ENCODE measurements at places on chromosomes 2 and 18.

DNA sequence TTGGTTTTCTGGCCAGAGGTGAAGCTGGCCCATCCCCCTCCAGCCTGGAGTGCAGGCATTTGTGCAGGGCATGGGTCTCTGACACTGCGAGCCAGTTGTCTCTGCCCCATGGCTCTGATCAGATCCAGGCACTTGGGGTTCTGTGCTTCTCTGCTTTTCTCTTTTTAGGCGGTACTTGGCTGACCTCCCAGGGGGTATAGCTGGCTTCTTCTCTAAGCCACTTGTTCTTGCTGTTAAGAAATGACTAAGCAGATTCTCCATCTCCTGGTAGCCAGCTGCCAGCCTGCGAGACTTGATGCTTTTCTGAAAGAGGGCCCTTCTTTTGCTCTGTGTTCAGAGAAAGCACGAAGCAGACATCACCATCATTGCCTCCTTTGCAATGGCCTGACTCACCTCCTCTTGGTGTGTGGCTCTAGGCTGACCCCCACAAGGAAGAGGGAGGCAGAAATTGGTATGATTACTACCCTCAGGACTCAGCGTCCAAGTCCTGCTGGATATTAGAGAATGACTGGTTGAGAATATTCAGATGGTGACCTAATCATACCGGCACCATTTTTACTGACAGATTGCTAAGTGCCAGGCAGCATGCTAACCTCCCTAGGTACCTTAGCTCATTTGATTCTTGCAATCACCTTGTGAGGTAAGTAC, 32.7 kb downstream of the TNP1 start:
- DNase-seq: no peak

GRCh38 chr2:36214691-36215090, 140.9 kb upstream of the CRIM1 start:
- DNase-seq: no peak

GRCh38 chr2:206488053-206488452, 44.7 kb downstream of the ADAM23 start:
- DNase-seq: no peak

DNA sequence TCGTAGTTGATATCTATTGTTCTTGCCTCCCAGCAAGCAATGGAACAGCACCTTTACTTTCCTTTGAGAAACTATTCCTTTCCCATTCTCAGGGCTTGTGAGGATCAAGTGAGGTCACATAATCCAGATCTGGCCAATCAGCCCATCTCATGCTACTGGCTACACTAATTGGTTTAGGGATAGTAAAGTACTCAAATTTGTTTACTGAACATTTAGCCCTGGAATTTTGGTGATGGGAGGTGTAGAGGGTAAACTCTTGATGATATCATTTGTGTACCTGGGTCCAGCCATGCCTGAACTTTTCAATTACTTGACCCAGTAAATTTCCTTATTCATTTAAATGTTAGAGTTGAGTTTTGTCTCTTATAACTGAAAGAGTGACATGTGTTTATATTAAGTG, 195.8 kb upstream of the TNP1 start:
- DNase-seq: no peak

DNA sequence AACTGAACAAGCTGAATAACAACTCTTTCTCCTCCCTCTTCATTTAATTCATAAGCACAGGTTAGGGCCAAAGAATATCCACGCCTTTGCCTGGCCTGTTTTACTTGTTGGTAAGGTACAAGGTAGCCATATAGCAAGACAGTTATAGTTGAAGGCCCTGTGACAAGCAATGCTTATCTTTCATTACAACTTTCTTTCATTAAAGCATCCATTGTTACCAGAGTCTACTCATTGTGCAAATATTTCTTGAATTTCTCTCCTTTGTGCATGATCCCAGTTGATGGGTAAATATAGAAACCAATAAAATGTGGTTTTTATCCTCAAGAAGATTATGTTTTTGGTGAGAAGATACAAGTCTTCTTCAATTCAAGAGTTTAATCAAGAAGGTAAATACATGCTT, 140.2 kb downstream of the UBE2E3 start:
- DNase-seq: no peak

DNA sequence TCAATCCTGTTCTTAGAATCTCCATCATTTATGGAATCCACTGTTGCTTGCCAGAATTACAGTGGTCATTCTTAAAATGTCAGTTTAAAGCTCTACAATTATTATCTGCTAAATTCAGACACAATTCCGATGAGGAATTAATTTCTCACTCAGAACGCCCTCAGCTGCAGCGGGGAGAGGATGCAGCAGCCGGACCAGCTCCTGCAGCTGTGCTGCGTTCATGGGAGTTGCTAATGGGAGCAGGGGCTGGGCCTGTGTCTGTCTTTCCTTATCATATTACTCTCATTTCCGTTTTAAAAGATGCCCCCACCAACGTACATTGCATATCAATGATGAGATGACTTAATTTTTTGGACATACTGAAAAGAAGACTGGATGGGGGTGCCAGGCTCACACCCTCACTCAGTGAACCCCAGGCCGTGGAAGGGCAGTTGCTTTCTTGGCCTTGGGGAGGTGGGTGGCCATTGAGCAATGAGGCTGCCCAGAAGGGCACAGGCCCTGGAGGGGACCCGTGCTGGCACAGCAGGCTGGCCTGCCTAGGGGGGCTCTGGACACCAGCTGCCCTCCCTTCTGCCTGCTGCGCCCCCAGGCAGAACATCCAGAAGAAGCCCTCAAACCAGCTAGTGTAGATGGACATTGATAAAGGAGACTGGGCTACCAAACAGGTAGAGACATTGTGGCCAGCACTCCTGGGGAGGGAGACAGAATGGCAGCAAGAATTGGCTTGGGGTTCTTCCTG, 503.6 kb upstream of the MYT1L start:
- DNase-seq: no peak
